ENCODE measurements at places on chromosomes 2 and 18.

DNA sequence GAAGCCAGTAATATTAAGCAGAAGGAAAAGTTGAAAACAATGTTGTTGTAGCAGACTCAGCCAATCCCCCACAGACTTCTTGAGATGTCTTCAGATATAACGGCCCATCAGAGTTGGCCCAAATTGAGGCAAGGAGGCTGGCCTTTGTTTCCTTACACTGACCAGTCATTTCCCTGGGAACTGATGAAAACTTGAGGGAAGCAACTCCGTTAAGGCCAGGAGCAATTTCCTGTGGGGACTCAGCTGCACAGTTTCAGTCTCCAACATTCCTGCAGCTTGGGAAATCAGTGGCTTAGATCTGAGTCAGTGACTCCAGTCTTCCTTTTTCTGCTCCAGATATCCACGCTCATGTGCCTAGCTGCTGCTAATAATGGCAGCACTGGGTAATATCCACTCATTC is 75.7 kb downstream of the FTCDNL1 start:
- DNase-seq, result no peak

DNA sequence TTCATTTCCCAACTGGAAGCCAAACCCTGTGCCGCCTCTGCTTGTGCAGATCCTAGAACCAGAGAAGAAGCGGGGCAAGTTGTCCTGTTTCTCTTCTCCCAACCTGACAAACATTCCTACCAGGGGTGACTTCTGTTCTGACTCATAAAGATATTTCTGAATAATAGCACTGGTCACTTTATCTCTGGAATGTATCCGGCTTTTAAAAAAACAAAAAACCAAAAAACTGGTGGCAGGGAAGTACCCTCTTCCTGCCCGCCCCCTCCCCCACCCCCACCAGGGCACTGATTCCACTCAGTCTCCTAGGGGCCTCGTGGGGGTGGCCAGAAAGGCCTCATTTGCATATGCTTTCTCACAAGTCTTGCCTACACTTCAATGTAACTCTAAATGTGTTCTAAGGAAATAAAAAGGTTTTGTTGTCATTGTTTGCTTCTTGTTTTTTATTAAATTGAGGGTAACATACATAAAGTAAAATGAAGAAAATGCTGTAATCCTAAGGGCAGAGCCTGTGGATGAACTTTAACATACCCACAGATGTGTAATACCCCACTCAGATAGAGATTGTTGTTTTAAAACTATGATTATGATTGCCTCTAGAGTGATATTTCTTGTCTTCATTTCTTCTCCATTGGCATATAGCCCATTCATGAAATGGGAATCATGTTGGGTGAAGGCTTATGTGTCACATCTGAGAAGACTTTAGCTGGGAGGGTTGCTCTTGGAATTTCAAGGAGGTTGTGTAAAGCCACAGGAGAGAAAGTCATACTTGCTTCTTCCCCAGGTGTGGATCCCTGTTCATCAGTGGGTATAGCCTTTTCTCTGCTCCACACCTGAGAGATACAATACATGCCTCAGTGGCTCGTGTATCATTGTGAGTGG is 5.3 kb upstream of the FOSL2 start:
- DNase-seq, result no peak

DNA sequence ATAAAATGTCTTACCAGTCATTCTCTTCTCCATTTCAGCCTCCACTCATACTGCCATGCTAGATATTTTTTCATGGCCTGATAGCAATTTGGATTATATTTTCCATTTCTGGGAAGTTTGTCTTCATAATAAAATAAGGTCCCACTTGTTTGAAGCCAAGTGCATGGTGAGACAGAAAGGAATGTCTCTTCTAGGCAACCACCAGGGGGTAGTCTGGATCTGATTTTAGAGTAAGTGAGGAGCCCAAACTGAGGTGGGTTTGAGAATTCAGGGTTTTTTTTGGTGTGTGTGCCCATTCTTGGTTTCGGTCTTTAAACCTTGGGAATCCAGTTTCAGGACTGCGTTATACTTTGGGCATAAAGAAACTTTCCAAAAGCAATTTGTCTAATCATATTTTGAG is 315.5 kb downstream of the RPRM start:
- peak; percentile 14 for DNase-seq

- DNase-seq, result no peak
These were observed 11.0 kb upstream of the UBE2F start for GRCh38 chr2:237955640-237956401.

DNA sequence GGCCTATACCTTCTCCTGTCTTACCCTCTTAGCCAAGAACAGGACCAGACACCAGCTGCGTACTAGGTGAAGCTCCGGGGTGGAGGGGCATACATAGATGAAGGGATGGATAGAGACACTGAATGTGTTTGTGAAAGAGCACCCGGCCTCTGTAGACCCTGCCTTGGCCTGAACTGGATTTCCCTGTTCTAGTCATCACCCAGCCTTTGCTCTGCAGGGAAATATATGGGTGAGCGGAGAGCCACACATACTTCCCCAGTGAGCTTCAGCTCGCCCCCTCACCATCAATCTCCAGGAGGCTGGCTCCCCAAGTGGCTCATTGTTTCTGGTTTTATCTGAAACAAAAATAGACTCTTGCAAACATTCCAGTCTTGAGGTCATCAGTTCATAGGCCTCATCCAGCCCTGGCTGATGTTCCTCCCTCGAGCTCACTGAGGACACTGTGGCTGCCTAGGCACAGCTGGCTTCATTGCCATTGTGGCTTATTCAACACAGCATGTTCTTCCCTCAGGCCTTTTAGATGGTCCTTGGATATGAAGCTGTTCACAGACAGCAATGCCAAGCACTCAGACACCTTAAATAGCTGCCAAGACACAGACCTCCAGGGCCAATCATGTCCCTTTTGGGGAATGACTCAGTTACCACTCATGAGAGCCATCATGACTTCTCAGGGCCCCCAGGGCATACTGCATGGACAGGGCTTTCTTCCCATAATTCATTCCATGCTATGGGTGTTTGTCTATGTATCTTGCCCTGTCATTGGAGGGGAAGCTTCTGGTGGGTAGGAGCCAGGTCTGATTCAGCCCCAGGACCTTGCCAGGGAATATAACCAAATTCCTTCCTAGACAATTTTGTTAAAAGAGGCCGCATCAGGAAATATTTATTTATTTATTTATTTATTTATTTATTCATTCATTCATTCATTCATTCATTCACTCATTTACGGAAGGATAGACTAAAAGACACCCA is 82.4 kb downstream of the TTC32 start:
- no peak for DNase-seq

DNA sequence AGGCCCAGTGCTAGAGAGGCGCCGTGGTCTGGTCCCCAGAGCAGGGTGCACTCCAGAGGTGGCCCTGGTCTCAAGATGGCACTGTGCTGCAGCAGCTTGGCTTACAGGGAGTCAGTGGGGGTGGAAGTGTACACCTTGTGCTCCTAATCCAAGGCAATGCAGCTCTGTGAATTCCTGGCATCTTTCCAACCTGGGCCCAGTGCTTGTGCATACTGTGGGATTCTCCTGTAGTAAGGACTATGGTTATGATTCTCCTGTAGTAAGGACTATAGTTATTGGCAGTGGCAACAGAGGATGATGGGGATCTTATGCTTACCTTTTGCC is 616.7 kb upstream of the REG3G start:
- no peak for DNase-seq

DNA sequence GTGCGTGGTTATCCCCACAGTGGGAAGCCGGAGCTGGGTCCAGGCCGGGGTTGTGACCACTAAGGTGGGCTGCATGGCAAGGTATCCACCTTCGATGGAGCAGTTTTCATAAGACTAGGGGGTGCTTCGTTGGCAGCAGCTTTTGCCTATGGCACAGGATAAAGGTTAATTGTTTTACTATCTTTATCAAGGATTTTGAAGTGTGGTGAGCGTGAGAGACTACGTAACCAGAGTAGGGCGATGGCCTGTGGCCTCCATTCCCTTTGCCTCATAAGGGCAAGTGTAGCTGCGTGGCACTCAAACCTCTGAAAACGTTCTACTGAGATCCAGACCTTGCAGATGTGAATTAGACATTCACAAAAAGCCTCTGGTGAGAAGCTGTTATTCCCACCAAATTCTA is 206.6 kb downstream of the ACKR3 start:
- no peak for DNase-seq

DNA sequence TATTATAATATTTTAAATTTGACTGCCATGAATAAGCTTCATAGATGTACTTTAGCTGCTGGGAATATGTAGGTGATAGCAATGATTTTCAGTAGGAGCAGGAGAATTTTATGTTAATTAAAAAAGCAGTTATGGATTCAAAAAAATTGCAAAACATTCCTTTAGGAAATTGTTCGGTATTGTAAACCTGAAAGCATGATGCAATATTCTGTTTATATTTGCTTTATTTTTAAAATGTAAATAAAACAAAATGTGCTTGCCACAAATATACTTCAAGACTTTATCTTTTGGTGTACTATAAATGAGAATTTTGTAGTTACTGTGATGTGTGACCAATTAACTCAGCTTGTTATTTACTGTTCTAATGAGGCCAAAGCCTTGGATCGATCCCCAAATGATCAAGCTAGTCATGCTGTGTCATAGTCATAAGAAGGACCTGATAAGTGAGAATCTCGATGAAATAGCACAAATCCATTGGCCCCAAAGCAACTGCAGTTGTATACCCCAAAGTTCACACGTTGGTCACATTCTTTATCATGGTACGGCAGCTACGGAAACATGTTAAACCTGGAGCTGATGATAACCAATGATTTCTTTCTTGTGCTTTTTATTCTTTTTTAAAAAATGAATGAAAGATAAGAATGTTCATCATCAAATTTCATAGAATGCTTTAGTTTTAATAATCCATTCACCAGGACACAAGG is 23.6 kb upstream of the ATIC start:
- DNase-seq, result no peak

DNA sequence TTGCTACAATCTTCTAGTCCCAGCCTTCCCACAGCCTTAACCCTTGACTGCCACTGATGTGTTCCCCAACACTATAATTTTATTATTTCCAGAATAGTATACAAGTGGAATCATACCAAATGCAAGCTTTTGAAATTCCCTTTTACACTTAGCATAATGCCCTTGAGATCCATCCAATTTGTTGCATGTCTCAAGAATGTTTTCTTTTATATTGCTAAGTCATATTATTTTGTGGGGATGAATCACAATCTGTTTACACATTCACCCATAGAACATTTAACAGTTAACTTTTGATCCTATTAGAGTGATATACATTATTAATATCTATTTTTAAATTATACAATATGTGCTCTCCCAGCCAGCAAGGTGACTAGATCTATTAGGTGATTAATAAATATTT is 74.3 kb upstream of the KYNU start:
- no peak for DNase-seq

DNA sequence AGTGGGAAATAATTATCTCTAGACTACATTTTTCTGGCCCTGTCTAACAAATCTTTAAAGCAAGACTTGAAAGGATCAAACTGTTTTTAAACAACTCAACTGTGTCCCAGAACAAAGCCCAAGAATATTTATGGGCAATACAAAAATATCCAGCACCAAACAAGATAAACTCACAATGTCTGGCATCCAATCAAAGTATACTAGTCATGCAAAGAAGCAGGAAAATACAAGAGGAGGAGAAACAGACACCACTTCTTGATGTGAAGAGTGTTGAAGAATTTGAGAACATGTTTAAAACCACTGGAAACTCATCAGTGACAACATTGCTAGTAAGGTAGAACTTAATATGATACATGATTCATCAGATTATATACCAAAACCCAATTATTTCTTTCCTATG is 66.1 kb upstream of the CDC42EP3 start:
- no peak for DNase-seq

- no peak for DNase-seq
These were observed 849.9 kb downstream of the DCDC2C start for GRCh38 chr2:4553241-4553640.

- DNase-seq, result no peak
These were observed 176.3 kb upstream of the NABP1 start for GRCh38 chr2:191501561-191502168.

- no peak for DNase-seq
These were observed 140.9 kb upstream of the RASGRP3 start for GRCh38 chr2:33335516-33335915.

DNA sequence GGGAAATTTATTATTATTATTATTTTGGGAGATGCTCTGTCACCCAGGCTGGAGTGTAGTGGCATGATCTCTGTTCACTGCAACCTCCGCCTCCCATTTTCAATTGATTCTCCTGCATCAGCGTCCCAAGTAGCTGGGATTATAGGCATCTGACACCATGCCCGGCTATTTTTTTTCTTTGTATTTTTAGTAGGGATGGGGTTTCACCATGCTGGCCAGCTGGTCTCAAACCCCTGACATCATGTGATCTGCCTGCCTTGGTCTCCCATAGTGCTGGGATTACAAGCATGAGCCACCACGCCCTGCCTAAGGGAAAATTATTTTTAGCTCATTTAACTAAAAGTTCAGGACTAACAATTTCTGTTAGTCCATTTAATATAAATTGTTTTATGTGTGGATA is 109.2 kb upstream of the SESTD1 start:
- DNase-seq, result no peak

GRCh38 chr2:232320443-232320803 is 58.1 kb upstream of the ALPP start:
- no peak for DNase-seq

- DNase-seq, result no peak
These were observed 147.5 kb upstream of the SESTD1 start for GRCh38 chr2:179412112-179412511.

DNA sequence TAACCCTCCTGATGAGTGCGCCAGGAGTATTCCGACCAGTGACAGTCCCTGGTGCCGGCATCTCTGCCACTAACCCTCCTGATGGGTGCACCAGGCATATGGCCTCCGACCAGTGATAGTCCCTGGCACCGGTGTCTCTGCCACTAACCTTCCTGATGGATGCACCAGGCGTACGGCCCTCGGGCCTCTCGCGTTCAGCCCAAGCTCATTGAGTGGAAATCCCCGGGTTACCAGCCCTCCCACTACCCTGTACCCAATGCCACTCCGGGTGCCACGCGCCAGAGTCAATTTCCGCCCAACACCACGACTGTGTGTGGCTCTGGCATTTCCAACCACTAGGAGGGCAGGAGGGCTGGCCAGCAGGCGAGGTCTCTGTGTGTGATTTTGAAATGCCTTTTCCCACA is 11.7 kb upstream of the GPC1 start:
- DNase-seq, result no peak

- DNase-seq, result no peak
These were observed 69.8 kb downstream of the NFATC1 start for GRCh38 chr18:79465392-79465991.
